MG63 (cell line): ENCODE measurements at places on chromosomes 1 and 21. TPM values are rescaled to one million over a fixed set of nuclear protein-coding genes. Genes with fewer than 3 reads are reported as not detected.
A peak's percentile ranks its signal among the peaks of the same experiment; 100 is the strongest.

DNA sequence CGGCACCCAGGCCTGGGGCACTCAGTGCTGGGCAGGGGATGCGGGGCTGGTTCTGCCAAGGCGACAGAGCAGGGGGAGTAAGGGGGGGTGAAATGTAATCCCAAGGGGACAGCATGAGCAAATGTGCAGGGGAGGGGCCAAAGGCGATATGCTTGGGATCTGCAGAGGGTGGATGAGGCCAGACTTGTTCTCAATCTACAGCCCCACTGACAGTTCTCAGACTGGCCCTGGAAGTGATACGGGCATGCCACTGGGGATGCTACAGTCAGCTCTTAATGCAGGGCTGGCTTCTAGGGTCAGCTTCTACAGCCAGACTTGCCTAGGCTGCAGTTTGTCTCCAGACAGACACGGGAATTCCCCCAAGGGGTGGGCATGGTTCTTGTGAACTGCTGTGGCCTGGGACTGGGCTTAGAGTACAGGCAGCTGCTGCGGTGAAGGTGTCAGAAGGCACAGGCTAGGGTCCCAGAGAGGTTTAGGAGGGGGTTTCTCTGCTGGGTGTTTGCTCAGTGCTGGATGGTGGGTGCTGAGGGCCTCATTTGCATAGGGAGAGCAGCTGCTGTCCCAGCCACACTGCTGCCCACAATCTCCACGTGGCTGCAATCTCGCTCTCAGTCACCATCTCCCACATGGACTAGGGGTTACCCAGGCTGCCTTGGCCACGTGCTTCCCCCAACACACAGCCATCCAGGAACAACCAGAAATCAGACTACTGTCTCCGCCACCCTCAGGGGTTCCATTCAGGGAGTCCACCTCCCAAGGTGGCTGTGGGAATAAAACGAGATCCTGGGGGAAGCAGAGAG is 190.1 kb downstream of the HIVEP3 start:
- no peak for DNase-seq

DNA sequence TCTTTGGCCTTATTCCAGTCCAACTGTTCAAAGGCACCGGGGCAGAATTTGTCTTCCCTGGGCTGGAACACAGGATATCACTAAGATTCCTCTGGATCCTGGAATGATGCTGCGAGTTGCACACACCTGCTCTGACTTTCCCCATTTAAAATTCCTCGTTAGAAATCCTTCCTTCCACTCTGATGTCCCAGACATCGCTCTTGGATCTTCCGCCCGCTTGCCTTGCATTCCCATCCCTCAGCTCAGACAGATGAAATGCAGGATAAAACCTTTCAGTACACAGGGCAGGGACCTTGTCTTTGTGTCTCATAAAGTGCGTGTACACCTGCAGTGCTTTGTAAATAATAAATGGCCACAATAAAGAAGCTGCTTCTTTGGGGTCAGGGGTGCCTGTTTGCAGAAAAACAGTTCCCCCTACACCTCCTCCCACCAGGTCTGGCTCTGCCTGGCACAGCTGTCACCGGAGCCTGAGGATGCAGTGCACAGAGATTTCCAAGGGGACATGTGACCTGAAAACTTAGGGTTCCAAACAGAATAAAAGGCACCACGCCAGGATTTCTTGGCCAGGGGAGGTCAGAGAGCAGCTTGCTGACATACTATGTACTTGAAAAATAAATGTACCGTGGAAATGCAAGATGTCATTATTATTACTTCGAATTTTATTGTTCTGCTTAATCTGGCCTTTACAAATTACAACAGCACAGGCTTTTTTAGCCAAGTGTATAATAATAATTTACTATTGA is 62.9 kb upstream of the SYT6 start:
- no peak for DNase-seq

DNA sequence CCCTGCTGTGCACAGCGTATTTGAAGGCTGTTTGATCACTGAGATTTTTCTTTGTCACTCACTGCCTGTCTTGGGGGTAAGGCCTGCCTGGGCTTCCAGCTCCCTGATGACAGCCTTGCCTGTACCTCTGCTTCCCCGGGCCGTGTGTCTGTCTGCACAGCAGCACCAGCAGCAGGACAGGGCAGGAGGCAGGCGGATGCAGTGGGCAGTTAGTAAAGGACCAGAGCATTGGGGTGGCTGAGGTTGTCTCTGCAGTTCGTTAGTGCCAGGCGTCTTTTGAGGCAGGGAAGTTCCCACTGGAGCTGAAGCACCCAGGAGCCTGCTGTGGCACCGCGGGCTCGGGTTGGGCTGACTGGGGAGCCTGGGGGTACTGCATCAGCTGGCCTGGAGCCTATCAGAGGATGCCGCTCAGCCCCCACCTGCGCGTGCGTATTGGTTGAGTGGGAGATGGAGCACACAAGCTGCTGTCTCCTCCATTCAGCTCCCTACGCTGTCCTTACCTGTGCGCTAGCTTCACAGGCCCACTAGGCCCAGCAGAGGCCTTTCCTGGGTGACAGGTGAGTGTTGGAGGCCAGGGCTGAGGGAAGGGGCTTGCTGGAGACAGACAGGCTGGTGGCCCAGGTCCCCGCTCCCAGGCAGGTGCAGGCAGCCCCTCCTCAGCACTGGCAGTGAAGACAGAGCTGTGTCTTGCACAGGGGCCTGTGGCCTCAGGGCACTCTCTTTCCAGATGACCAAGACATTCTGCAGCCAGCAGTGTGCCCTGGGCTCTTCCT is 28.2 kb downstream of the SNAP47 start:
- DNase-seq = no peak

GRCh38 chr1:230211436-230212145 is 144.6 kb downstream of the GALNT2 start:
- no peak for DNase-seq

DNA sequence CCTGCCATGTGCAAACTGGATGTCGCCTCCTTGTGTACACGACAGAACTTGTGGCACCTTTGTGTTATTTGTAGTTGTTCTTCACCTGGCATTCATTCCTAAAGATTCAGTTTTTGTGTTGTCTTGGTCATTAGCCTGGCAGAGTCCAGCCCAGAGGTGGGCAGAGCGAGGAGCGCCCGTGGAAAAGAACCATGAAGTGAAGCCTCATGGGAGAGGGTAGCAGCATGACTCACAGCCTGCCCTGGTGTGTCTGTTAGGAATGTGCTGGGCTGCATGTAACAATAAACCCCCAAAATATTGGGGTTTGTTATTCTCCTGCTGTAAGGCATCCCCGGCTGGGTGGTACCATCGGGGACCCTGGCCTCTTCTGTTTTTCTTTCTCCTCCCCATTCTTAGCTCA is 124.9 kb upstream of the TMEM51 start:
- DNase-seq = no peak

DNA sequence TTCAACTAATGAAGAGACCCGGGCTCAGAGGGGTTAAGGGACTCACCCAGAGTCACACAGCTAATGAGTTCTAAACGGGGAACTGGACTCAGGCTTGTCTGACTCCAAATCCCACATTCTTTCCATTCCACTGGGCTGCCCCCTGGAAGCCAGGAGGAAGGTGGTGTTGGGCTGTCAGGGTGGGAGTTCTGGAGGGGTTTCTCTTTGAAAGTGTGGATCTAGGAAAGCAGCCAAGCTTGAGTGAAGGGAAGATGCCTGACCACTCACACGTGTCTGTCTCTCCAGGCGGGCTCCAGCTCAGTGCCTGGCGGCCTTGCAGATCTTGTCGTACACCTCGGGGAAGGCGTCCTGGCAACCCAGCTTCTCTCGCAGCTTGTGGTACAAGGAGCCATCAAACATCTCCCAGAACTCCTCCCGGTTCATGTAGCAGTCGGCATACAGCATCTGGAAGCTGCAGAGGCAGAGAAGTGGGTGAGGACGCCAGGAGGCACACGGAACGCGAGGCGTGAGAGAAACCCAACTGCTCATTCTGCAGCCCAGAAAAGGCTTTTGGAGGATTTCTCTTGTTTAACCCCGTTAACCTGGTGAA is 35.0 kb downstream of the DHCR24 start:
- DNase-seq = no peak

- DNase-seq = peak; percentile 74
Observed at GRCh38 chr1:224615861-224616755, at the start of gene CNIH3. TSS of gene CNIH3 (plus strand) at chr1:224616317. CDS start at chr1:224617175, 858 bp downstream.

DNA sequence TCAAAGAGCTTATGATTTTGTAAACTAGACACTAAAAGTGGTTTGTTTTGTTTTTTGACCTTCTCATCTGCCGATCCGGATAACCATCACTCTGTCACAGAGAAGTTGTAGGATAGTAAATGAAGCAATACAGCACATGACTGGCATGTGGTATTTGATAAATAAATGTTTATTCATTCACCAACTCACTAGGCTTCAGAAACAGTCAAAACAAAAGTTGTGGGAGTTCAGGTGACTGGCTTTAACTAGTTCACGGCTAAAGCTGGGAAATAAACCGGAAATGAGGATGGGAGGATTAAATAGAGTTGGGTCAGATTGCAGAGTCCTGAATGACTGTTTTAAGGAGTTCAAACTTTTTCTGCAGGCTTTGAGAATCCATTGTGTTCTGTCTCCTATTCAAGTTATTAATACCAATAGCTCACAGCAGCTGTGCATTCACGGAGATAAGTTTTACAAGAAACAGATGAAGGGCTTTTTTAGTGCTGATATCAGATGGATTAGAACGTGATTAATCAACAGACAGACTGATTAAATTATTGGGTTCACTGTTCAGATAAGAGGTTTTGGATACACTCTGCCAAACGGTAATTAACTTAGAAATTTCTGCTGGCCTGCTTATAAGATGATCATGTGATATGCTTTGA is 463.3 kb downstream of the DPYD start:
- no peak for DNase-seq

GRCh38 chr1:18901147-18901951 is 1.0 kb downstream of the ALDH4A1 start:
- no peak for DNase-seq

DNA sequence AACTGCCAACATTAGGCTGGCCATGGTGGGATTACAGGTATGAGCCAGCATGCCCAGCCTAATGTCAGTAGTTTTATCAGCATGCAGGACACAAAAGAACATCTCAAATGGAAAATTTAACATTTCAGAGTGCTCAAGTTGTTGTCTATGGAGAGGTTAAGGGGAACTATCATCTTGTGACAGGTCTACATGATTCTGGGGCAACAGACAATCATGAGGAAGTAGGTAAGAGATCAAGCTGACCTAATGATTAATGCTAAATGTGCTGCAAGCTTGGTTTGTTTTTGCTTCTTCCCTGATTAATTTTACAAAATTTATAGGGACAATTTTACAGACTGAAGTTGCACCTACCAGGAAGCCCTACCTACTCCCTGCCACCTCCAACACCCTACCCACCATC is 36.6 kb downstream of the FMO4 start:
- no peak for DNase-seq

- no peak for DNase-seq
Observed at GRCh38 chr1:169305356-169305755, 62.2 kb downstream of the NME7 start.

DNA sequence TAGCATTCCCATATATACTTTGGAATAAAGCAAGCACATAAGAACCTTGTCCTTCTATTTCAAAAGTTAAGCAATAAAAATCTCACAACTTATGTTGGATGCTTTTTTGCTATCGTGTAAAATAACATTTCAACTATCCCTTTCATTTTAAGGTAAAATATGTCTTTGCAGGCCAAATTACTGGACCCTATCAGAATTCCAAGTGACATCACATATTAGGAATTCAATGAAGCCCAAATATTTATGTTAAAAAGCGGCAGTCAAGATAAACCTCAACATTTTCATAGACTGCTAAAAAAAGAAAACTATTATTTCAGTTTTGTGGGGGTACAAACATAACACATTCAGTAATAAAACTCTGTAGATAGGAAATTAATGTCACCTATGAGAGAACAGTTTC is 252.0 kb downstream of the KCTD3 start:
- no peak for DNase-seq

DNA sequence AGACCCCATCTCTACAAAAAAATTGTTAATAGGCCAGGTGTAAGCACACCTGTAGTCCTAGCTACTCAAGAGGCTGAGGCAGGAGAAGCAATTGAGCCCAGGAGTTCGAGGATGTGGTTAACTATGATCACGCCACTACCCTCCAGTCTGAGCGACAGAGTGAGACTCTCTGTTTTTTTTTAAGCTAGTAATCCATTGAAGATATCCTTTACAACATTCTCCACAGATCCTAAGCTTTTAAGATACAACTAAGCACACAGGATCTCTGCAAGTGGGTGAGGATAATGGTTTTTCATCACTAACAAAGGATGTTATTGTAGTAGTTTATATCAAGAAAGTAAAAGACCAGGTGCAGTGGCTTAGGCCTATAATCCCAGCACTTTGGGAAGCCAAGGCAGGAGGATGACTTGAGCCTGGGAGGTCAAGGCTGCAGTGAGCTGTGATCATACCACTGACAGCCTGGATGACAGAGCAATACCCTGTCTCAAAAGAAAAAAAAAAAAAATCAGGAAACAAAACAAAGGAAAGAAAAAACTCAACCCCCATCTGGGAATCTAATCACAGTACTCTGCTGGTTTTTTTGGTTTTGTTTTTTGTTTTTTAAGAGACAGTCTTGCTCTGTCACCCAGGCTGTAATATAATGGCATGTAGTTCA is 166.1 kb downstream of the RERE start:
- no peak for DNase-seq

Gene CLDN19
- 0.99 TPM in 1 of 2 replicates, not detected in the other for total RNA-seq

Gene CFAP74
- total RNA-seq = 0.20 TPM in 1 of 2 replicates, not detected in the other

Gene DISP3
- total RNA-seq = 0.16 TPM in 1 of 2 replicates, not detected in the other

Gene GBP6
- total RNA-seq = not detected in 2 replicates

Gene FBXO2
- total RNA-seq = not detected in 2 replicates

Gene UBE2U
- not detected in 2 replicates for total RNA-seq

Gene TSPAN1
- not detected in 2 replicates for total RNA-seq

Gene NMNAT2
- 0.07 TPM in 1 of 2 replicates, not detected in the other for total RNA-seq

Gene CDK11A
- 9.6 and 11.1 TPM in 2 replicates for total RNA-seq

Gene AJAP1
- not detected in 2 replicates for total RNA-seq

Gene EIF3I
- total RNA-seq = 515 and 870 TPM in 2 replicates

Gene AMPD1
- not detected in 2 replicates for total RNA-seq

Gene LRRC53
- not detected in 2 replicates for total RNA-seq
